ENCODE measurements at places on chromosomes 6 and 20. TPM values are rescaled to one million over a fixed set of nuclear protein-coding genes. Genes with fewer than 3 reads are reported as not detected.

GRM1 gene
- not detected for total RNA-seq

XKR7 gene
- 0.07 TPM for total RNA-seq

TRIM31 gene
- 51.2 TPM for total RNA-seq

C2 gene
- 15.2 TPM for total RNA-seq

SSTR4 gene
- total RNA-seq = not detected

CDH4 gene
- 0.08 TPM for total RNA-seq

FUT9 gene
- not detected for total RNA-seq

HCRTR2 gene
- total RNA-seq = not detected

LY86 gene
- 0.91 TPM for total RNA-seq

OLIG3 gene
- not detected for total RNA-seq

DNA sequence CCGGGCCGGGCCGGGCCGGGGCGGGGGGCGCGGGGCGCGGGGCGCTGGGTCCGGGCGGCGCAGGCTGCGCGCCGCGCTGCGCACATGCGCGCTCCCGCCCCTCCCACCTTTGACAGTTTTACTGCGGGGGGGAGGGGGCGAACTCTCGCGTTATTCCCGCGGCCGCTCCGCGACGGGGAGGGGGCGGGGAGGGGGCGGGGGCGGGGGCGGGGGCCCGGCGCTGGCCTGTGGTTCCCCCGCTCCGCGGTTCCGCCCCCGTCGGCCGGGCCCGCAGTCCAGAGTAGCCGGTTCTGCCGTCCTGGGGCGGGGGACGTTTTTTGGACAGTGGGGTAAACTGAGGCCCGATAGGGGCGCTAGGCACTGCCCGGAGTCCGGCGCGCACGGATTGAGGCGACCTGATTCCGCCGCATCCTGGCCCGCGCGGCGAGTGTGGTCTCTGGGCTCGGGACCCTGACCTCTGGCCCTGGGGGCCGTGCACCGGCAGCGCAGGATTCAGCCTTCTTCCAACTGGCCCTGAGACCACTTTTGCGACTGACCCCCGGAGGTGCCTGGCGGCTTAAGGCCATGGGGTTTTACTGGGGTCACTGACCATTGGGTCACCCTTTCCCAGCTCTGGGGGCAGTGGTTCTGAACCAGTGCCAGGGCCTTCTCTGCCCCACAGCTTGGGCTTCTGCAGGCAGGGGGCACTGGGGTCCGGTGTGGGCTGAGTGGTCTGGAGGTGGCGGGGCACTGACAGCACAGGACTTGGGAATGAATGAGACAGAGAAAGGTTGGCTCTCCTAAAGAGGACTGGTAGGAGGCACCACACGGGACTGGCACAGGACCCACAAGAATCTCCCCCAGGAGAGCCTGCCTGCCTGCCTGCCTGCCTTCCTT, at the start of gene ZNF512B:
Gene ZNF512B (minus strand): TSS at position 93 of the 876 bp plus-strand sequence. CDS start 1,980 bp downstream, outside the sequence.
- no peak for DNase-seq

DNA sequence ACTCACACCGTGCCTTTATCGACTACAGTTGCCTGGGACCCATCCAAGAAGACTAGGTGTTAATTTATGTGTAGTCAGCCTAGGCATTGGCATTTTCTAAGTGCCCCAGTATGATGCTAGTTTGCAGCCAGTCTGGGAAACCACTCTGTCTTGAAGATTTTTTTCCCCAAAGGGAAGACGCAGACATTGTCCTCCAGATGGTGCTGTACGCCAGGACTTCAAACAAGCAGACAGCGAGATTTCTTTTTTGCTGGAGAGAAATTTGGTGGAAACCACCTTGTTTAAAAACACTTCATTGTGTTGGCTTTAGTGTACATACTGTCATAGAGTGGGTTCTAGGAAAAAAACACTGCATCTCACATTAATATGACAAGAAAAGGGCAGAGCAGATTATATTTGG, 30.0 kb downstream of the ALDH5A1 start:
- no peak for DNase-seq

GRCh38 chr20:57440678-57441509, 49.7 kb downstream of the RBM38 start:
- peak; percentile 47 for DNase-seq

GRCh38 chr6:22668307-22668706, 98.9 kb downstream of the HDGFL1 start:
- DNase-seq = no peak

GRCh38 chr6:54737247-54737646, 109.3 kb upstream of the FAM83B start:
- DNase-seq = no peak

DNA sequence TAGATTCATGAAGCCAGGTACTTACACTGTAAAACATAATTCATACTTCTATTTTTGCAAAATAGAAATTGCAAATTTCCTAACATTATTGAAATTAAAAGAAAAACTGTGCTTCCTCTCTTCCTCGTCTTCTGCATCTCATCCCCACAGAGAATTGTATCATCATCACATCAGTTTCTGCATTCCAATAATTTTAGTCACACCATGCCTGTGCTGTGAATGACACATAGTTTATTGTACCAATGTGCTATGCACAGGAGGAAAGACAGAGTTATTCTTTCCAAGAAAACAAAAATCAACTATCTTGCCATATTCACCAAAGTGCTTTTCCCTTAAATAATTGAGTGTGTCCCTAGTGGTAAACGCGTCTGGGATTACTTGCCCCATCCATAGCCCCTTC, 38.1 kb upstream of the FAM135A start:
- no peak for DNase-seq

- DNase-seq = peak; percentile 63
Observed at GRCh38 chr6:30810813-30811339, 66.5 kb upstream of the IER3 start.

GRCh38 chr6:74956559-74957428, 249.1 kb downstream of the COL12A1 start:
- no peak for DNase-seq

- no peak for DNase-seq
Observed at GRCh38 chr20:37392441-37393195, 46.7 kb downstream of the SRC start.

GRCh38 chr6:106527117-106527516, 102.2 kb downstream of the RTN4IP1 start:
- DNase-seq = no peak

DNA sequence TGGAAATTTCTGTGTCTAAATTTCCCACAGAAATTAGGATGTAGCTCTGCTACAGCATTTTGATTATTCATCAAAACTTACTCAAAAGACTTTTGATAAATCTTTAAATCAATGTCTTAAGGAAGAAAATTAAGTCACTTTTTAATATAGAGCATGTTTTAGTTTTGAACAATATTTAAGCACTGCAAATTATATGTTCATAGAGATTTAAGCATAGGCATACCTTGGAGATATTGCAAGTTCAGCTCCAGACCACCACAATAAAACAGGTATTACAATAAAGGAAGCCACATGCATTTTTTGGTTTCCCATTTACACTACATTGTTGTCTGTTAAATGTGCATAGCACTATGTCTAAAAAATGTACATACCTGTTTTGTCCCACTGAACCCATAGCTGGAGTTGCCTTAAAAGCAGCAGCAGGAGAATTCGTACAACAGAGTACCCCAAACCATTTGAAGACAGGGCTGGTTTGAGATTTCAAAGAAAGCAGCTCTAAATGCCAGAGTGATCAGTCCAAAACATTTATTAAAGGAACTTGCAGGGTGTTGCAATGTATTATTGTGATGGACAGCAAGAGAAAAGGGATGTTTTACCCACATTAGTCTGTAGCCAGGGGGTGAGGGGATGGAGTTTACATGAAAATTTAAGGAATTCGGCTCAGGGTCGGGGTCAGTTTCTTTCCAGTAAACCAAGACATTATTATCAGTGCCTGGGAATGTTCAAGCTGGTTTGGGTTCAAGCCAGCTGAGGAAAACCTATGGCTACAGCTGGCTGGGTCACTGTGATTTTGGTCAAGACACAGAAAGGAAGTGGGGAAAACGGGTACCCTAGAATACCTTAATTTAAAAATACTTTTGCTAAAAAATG, 6.3 kb upstream of the LOC128125822 start:
- no peak for DNase-seq

- no peak for DNase-seq
Observed at GRCh38 chr20:56978475-56978874, 288.0 kb downstream of the BMP7 start.

- DNase-seq = no peak
Observed at GRCh38 chr20:20462185-20462584, 94.3 kb downstream of the INSM1 start.

GRCh38 chr6:66128656-66129055, 421.6 kb upstream of the EYS start:
- no peak for DNase-seq

- DNase-seq = no peak
Observed at GRCh38 chr6:18242062-18242851, 22.1 kb downstream of the DEK start.

- DNase-seq = no peak
Observed at GRCh38 chr6:130372786-130373185, 7.0 kb downstream of the TMEM200A start.

- no peak for DNase-seq
Observed at GRCh38 chr6:168581236-168581635, 140.3 kb downstream of the SMOC2 start.

- no peak for DNase-seq
Observed at GRCh38 chr20:36487069-36487468, 54.2 kb upstream of the MYL9 start.

GRCh38 chr20:63461104-63461763, 11.2 kb downstream of the KCNQ2 start:
- no peak for DNase-seq

DNA sequence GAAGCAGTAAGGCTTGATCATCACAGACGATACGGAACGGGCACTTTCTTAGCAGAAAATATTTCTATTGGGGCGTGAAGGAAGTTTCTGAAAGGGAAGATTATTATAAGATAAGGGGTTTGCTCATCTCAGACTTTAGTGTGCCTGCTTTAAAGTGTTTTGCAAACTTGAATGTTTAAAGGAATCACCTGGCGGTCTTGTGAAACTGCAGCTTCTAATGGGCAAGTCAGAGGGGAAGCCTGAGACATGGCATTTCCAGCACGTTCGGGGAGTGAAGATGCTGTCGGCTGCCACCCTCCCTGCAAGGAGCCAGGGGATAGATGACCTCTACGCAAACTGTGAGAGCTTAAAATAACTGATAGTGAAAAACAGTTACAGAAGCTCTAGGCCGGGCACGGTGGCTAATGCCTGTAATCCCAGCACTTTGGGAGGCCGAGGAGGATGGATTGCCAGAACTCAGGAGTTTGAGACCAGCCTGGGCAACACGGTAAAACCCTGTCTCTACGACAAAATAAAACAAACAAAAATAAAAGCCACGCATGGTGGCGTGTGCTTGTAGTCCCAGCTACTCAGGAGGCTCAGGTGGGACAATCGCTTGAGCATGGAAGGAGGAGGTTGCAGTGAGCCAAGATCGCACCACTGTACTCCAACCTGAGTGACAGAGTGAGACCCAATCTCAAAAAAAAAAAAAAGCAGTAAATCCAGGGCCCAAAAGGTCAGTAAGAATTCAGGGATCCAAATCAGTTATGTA, 2.3 kb upstream of the KIF16B start:
- peak; percentile 32 for DNase-seq

GRCh38 chr6:42099340-42100028, 42.9 kb downstream of the C6orf132 start:
- peak; percentile 89 for DNase-seq

DNA sequence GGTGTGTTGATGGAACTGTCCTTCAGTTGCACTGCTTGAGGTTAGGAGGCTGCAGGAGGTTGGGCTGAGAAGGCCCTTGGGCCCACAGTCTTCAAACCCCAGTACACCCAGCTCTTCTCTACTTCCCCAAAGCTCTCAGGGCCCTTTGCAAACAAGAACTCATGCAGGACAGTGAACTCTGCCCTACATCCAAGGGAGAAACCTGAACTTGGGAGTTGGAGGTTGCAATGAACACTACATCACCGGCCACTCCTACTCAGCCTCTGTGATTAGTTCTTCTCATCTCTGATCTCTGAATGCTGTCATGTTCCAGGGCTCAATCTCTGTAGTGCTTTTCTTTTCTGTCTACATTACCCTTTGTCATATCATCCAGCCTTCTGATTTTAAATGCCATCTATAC, 148.5 kb upstream of the PDE7B start:
- DNase-seq = no peak

DNA sequence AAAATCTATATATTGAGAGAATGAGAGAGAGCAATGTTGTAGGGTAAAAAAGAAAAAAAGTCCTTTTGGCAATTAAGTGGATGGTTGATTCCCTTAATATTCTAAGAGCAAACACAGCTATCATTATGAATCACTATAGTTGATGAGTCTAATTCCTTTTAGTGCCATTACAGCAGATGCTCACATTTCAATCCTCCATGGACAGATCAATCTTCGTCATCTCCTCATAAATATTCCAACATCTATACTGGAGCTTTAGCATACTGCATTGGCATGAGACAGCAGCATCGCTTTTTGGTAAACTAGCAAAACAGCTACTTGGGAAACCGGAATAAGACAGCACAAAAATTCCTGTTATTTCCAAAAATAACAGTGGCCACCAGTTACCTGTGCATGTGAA, 796.7 kb downstream of the QKI start:
- DNase-seq = no peak

DNA sequence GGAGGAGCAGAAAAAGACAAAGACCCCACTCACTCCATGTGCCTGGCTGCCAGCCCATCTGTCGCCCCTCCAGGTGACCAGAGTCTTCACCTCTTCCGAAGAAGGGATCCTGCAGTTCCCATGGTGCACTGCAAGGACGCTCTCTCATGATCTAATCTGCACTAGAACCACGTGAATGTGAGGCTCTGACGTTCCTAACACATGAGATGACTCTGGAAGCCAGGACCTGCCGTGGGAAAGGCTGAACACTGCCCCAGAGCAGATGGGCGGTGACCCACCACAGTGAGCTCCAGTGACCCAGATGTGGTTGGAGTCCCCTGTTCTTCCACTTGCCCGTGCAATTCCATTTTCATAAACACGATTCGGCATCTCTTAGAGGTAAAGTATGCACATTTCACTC, 39.6 kb upstream of the PDE10A start:
- DNase-seq = no peak

DNA sequence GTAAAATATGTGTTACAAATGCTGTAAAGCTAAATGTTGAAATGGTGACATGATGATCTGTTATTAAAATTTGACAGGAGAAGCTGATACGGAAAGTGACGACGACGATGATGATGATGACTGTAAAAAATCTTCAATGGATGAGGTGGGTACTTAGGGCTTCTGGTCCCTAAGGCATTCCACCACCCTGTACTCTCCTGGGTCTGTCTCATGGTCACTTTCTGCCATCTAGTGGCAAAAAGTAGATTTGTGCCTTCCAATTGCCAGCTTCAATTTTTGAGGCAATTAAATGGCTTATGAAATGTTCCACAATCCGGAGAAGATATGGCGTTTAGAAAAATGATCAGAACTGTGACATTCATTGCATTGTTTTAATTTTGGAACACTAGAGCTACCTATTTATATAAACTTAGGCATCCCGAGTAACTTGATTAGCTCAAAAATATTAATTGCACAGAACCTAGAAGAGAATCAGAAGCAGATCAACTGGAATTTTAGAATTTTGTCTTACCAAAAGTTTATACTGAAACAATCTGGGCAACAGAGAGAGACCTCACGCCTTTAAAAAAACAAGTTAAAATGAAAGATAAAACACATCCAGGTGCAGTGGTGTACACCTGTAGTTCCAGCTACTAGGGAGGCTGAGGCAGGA, 346.5 kb upstream of the PLCB4 start:
- DNase-seq = peak; percentile 39

GRCh38 chr6:139433631-139434419, 59.4 kb upstream of the CITED2 start:
- peak; percentile 31 for DNase-seq

All from colonic mucosa (tissue), 4 donors.